ENCODE measurements at places on chromosomes 2 and 18.

DNA sequence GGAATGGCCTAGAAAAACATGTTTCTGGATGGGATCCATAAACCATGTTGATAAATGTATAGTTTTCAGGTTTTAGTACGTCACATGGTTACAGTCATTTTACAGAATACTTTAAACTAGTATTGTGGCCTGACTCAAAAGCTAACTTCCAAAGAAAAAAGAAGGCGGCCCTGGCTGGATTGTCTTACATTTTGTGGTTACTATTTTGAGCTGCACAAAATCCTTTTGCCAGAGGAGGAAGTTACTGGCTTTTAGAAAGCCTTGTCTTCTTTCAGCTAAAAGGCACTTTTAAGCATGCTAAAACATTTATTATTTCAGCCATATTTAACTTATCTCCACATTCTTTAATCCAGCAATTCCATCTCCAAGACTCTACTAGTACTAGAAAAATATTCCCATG lies 227.9 kb downstream of the CDH2 start:
- DNase-seq, result no peak

DNA sequence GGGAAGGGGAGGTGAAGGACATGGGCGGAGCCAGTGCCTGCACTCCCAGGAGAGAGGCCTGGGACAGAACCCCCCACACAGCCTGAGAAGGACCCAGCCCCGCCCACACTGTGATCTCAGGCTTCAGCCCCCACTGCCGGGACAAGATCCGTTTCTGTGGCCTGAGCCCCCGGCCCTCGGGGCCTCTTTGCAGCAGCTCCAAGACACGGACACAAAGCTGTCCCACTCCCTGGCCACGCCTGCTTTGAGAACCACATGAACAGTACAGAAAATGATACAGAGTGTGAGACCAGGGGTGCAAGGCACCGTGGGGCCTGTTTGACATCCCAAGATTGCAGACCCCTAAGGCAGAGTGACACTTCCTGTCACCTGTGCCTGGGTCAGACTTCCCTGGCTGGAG lies 74.5 kb downstream of the TWIST2 start:
- no peak for DNase-seq

DNA sequence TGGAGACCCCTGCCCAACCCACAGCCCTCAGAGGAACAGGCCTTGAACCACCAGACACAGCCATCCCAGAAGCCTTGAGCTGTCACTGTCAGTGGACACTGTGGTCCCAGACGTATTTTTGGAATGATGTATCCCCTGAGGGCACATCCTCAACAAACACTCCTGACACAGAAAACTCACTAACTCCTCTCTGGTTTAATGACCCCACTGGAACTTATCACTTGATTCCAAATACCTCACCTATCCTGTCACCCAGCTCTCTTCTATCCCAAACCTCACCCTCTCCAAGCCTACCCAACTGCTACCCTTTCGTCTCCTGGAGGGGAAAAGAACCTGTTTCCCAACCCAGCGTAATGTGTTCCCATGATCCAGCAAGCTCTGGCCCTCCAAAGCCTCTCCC lies 111.6 kb downstream of the MREG start:
- DNase-seq, result no peak

- no peak for DNase-seq
Measured at GRCh38 chr2:225337183-225337582, 62.3 kb upstream of the NYAP2 start.

DNA sequence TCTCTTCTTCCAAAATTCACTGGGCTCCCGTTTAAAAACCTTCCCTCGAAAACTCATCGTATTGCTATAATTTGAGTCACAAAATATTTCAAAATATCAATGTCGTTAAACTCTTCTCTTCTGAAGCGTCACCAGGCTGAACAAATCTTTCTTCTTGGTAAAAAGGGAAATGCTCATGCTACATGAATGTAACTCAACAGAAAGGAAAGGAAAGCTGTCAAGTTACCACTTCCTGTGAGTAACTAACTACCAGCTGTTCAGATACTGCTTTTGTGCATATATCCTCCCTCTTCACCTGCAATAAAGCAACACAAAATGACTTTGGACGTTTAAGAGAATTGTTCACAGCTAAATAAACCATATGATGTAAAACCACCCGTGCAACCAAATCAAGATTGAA lies 95.4 kb downstream of the DOCK10 start:
- peak; percentile 28 for DNase-seq

GRCh38 chr18:58194028-58194427 lies 150.0 kb downstream of the NEDD4L start:
- DNase-seq, result no peak

- no peak for DNase-seq
Measured at GRCh38 chr18:7592305-7593071, 25.4 kb downstream of the PTPRM start.

DNA sequence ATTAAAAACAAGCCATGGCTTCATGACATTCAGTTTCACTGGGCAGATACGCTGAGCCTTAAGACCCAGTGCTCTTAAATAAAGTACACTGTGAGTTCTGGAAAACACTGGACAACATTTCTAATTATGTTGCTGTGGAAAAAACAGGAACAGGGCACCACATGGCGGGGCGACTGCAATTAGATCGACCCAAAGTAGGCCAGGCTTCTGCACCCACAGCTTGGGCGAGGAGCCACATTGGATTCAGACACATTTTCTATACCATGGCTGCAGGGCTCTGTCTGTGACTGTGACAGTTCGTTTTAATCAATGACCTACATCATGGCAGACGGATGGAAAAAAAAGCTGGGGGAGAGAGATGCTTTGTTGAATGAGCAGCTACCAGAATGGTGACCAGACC lies 227.2 kb upstream of the HS6ST1 start:
- no peak for DNase-seq

- peak; percentile 12 for DNase-seq
Measured at GRCh38 chr18:9117980-9118841, 15.7 kb downstream of the NDUFV2 start.

DNA sequence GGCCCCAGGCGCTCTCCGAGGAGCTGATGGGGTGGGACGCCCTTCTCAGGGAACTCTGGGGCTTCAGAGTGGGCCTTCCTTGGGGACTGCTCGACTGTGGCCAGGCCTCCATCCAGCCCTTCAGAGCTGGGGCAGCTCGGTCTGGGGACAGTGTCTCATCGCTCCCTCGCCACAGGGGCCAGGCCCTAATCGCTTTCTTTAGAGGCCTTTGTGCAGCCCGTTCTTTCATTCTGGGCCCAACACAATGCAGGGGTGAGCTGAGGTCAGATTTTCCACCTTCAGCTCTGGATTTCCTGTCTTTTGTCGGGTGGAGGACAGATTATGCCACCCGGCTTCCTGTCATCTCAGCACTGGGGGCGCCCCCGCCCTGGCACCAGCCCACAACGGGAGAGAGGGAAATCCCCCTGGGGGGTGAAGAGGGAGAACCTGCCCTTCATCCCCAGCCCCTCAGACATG lies 25.2 kb downstream of the MYCN start:
- DNase-seq, result no peak

- DNase-seq, result no peak
Measured at GRCh38 chr2:144849612-144850011, 329.7 kb upstream of the ZEB2 start.

- no peak for DNase-seq
Measured at GRCh38 chr2:101722864-101723263, 25.4 kb downstream of the MAP4K4 start.

GRCh38 chr2:120536141-120536540 lies 190.2 kb downstream of the INHBB start:
- no peak for DNase-seq

- no peak for DNase-seq
Measured at GRCh38 chr2:236970656-236971010, 115.1 kb upstream of the COPS8 start.

GRCh38 chr2:74417197-74417596 lies 4.2 kb downstream of the C2orf81 start:
- no peak for DNase-seq

DNA sequence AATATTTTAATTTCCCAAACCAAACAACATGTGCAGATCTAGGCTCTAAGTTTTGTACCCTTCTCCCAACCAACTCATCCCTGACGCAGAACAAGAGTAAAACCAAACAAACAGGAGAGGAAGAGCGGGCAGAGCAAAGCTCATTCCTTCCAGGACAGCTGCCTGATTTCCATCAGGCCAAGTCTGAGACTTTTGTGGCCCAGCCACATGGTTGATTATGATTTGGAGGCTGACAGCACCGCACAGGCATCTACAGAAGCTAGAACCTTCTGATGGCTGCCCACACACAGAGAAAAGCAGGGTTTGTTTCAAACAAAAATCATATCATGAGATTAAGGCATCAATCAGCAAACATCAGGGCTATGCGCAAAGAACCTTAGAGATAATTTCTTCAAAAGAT lies 262.6 kb downstream of the TNS1 start:
- no peak for DNase-seq

DNA sequence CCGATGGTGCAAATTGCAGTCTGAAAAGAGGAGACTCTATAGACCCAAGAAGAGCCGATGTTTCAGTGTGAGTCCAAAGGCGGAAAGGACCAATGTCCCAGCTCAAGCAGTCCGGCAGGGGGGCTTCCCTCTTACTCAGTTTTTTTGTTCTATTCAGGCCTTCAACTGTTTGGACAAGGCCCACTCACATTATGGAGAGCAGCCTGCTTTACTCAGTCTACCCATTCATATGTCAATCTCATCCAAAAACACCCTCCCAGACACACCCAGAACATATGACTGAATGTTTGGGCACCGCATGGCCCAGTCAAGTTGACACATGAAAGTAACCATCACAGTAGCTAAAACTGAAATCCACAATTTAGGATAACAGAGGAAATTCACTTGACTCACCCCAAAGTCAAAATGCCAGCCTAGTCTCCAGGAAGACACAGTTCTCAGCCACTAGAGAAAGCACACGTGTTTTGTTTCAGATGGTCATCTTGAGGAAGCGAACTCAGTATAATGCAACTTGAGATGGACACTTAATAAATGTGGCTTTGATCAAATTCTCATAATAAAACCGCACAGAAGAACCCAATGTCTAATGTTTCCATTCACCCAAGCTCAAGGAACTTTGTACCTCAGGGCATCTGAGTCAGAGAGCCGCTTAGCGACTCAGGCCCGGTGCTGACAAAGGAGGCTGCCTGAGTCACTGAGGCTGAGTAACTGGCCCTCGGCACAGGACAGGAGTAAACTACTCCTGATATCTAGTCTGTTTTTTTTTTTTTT lies 2.4 kb downstream of the FHL2 start:
- DNase-seq, result no peak

DNA sequence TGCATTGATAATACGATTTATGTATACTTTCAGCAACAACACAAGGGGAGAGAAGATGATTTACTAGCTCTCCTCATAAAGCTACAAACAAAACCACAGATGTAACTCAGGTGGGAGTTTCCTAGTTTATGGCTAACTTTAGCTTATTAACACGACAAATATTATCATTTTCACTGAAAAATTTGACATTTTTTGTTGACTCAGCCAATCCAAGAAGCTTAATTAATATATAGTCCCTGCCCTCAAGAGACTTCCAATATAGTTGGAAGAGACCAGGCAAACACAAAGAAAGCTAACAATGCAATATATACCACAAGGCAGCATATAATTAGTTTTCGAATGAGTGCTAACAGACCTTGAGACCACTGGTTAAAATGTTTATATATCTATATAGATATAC lies 775 bp downstream of the WDR12 start:
- DNase-seq, result no peak

DNA sequence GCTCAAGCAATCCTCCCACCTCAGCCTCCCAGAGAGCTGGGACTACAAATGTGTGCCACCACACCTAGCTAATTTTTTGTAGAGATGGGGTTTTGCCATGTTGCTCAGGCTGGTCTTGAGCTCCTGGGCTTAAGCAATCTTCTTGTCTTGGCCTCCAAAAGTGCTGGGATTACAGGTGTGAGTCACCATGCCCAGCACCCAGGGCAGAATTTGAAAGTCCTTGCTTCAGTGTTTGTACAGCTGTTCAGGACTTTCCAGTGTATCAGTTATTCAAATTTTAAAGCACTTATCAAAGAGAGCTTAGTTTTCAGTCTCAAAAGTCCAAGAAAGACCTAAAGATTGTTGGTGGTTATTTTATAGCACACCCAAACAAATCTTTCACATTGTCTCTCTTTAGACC lies 43.6 kb upstream of the VPS54 start:
- no peak for DNase-seq

- no peak for DNase-seq
Measured at GRCh38 chr2:10435820-10436204, 12.3 kb downstream of the ODC1 start.

GRCh38 chr2:187210726-187211125 lies 237.3 kb downstream of the CALCRL start:
- no peak for DNase-seq

DNA sequence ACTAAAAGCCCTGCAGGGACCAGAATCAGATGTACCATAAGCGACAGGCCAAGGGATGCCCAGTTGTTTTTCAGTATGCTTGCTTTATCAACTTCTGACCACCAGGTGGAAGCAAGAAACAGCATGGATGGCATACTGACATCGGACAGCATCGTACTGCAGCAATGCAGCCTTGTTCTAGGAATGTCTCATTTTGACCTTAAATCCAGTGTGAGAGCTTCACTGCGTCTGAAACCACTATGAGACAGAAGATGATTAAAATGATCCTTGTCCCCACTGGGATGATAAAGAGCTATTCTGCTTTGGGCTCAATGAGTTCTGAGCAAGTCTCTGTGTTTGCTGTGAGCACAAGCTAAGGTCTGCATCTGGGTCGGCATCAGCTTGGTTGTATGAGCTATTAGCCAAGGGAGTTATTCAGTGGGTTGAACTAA lies 54.3 kb downstream of the CDK15 start:
- DNase-seq, result peak; percentile 47

- no peak for DNase-seq
Measured at GRCh38 chr2:154392256-154392655, 306.2 kb upstream of the KCNJ3 start.

GRCh38 chr2:17051538-17051937 lies 385.9 kb upstream of the CYRIA start:
- DNase-seq, result no peak

DNA sequence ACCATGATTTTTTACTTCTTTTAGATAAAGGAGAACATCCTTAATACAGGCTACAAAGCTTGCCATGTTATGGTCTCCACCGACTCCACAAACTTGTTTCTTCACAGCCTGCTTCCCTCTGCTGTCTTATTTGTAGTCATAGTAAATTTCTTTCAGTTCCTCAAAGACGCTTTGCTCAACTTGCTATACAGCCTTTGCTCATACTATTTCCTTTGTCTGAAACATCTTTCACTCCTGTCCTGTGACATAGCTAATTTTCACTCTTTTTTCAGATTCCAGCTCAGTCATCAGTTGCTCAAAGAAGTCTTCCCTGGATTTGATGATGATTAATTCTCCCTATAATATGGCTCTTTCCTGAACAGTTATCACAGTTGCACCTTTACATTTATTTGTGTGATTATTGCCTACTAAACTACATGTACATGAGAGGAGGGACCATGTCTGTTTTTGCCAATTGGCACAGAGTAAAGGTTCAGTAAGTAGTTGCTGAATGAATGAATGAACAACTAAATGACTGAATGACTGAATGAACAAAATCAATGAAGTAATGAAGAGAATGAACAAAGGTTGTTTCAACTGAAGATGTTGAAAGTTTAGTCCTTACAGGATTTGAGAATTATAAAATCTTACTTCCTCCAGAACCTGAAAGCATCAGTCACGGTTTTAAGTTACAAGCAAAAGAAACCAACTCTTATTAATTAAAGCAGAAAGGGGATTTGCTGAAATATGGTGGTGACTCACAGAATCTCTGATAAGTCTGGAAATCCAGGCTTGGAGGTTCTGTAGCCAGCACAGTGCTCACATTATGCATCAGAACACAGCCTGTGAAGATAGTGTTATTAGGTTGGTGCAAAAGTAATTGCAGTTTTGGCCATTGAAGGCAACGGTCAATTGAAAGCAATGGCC lies 186.4 kb upstream of the FAM98A start:
- no peak for DNase-seq

All from germinal center (tissue), 1 donor.